ENCODE measurements at places on chromosomes 7 and 10. TPM values are rescaled to one million over a fixed set of nuclear protein-coding genes. Genes with fewer than 3 reads are reported as not detected.
A peak's percentile ranks its signal among the peaks of the same experiment; 100 is the strongest.

DNA sequence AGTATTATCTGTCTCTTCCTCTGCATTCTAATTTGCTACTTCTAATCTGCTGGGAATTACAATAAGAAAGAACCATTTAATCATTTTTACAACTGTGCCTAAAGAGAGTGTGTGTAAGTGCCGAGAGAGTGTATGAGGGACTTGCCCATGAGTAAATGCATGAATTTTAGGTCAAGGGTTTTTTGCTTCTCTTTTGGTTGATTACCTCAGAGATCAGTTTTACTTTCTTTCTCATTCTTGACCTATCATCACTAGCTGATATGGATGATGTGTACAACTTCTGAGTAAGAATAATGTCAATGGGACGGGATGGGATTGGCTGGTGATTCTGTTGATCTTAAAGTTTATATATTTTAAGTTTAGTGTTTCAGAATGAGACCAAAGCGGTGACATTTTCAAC is 47.8 kb downstream of the IKZF1 start:
- H3K27ac ChIP-seq = peak overlapping the region; percentile 95
- peaks cover 50% of the 10 kb centered on the region for H3K36me3 ChIP-seq
- peaks cover 77% of the 10 kb centered on the region for H3K4me1 ChIP-seq
- peak; percentile 86 for DNase-seq

DNA sequence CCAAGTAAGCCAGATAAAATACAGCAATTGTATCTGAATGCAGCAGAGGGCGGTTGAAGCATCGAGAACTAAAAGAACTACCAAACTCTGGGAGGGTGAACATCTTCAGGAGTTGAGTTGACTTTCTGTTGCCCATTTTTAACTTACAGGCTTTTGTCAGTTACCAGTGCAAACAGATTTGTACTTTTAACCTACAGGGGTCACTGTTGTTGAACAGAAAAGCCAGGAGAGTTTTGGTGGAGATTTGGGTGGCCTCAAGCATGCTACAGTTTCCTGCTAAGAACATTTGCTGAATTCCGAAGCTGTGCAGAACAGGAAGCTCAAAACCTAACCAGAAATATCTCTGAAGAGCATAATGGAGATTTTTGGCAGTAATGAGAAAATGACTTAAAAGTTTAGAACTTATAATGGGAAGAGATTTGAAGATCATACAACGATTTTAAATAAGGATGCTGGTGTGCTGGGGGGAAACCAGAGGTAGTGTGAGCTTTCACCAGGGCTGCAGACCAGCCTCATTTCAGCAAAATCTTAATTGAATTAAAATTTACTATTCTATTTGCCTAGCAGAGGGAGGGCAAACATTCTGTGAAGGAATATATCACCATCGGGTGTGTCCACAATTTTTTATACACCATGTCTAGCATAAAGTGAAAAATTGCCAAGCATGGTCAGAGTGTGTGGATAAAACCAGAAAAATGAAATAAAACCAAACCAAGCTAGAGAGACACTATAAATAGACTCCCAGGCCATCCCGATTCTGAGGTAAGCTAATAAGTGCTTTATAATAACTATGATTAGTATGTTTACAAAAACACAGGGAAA is 208.6 kb upstream of the CCDC6 start:
- H3K4me3 ChIP-seq = no peak overlapping the region
- no peaks in the 10 kb centered on the region for H3K36me3 ChIP-seq
- DNase-seq = peak; percentile 48
- H3K27ac ChIP-seq = no peak overlapping the region
- H3K27me3 ChIP-seq = no peaks in the 10 kb centered on the region

- DNase-seq = no peak
- H3K36me3 ChIP-seq = no peaks in the 10 kb centered on the region
- H3K4me1 ChIP-seq = no peaks in the 10 kb centered on the region
- peaks cover 3% of the 10 kb centered on the region for H3K27me3 ChIP-seq
These were observed 7.7 kb upstream of the ING3 start for GRCh38 chr7:120942861-120943260.

DNA sequence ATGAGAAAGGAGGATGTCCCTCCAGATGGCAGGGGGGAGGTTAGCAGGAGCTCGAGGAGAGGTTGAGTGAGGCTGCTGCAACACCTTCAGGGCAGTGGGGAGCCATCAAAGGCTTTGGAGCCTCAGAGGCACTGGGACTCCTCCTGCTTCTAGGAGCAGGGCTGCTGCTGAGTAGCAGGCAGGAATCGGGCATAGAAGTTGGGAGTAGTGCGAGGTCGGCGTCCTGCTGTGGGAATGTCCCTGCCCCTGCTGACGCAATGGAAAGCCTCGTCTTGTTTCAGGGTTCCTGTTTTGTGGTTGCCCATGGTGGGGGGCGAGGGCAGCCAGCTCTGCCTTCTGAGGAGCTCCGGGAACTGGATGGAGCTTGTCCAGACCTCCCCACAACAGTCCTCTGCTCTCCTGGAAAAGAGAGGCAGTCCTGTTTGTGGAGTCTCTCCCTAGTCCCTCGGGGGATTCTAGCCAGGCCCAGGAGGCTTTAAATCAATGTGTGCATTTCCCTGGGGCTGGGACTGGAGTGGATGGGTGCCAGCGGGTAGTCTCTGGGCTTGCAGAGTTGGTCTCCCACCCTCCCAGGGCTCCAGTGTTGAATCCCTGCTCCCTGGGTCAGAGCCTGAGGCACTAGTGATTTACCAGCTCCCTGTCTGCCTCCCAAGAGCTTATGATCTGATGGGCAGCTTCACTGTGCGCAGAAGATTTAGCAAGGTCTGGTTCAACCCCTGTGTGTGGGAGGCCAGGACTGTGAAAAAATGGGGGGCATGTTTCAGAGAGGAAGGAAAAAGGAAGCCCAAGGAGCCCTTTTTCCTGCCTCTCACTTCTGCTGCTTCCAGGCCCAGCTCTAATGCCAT is 98.7 kb upstream of the PPIF start:
- H3K4me1 ChIP-seq = peaks cover 96% of the 10 kb centered on the region
- H3K36me3 ChIP-seq = no peaks in the 10 kb centered on the region
- H3K27me3 ChIP-seq = no peaks in the 10 kb centered on the region
- H3K27ac ChIP-seq = peak overlapping the region; percentile 78
- no peak overlapping the region for H3K4me3 ChIP-seq
- peak; percentile 59 for DNase-seq

- H3K4me3 ChIP-seq = peak overlapping the region; percentile 42
- peaks cover 70% of the 10 kb centered on the region for H3K27me3 ChIP-seq
- peaks cover 87% of the 10 kb centered on the region for H3K4me1 ChIP-seq
- H3K27ac ChIP-seq = peak overlapping the region; percentile 37
- H3K36me3 ChIP-seq = no peaks in the 10 kb centered on the region
These were observed 528 bp upstream of the TNRC18 start for GRCh38 chr7:5423976-5424748.

DNA sequence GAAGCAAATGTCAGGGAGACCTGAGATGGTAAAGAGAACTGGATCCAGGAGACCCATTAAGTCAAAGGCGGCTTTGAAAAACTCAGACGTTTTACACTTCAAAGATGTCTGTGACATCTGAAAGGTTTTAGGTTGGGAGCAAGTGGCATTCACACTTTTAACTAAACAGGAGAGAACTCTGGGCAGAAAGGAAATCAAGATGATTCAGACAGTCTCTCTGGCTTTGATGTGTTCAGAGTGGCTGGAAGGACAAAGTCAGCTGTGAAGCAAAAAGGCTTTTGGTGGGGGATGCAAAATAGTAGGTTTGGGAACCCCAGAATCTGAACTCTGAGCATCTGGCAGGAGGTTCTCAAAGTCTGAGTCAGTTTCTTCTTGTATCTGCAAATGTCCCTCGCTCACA is 66.6 kb downstream of the PRKCQ start:
- H3K36me3 ChIP-seq = peaks cover 46% of the 10 kb centered on the region
- H3K4me3 ChIP-seq = no peak overlapping the region
- peak overlapping the region; percentile 43 for H3K27ac ChIP-seq
- no peaks in the 10 kb centered on the region for H3K27me3 ChIP-seq

- no peak overlapping the region for H3K4me3 ChIP-seq
- H3K4me1 ChIP-seq = no peaks in the 10 kb centered on the region
- no peak for DNase-seq
- no peaks in the 10 kb centered on the region for H3K36me3 ChIP-seq
- no peak overlapping the region for H3K27ac ChIP-seq
- H3K27me3 ChIP-seq = no peaks in the 10 kb centered on the region
These were observed 146.3 kb downstream of the TRIL start for GRCh38 chr7:28811701-28812430.

- H3K4me3 ChIP-seq = no peak overlapping the region
- no peaks in the 10 kb centered on the region for H3K36me3 ChIP-seq
- no peaks in the 10 kb centered on the region for H3K27me3 ChIP-seq
- no peak for DNase-seq
These were observed 360.3 kb upstream of the C7orf33 start for GRCh38 chr7:148230296-148230695.

- no peaks in the 10 kb centered on the region for H3K4me1 ChIP-seq
- no peaks in the 10 kb centered on the region for H3K36me3 ChIP-seq
- H3K27me3 ChIP-seq = no peaks in the 10 kb centered on the region
- no peak overlapping the region for H3K4me3 ChIP-seq
- no peak for DNase-seq
- no peak overlapping the region for H3K27ac ChIP-seq
These were observed 8.9 kb upstream of the MAGI2 start for GRCh38 chr7:79462390-79462789.

GRCh38 chr10:86795353-86795752 is 38.9 kb downstream of the BMPR1A start:
- H3K4me1 ChIP-seq = no peaks in the 10 kb centered on the region
- H3K27ac ChIP-seq = no peak overlapping the region
- H3K4me3 ChIP-seq = no peak overlapping the region
- DNase-seq = no peak

DNA sequence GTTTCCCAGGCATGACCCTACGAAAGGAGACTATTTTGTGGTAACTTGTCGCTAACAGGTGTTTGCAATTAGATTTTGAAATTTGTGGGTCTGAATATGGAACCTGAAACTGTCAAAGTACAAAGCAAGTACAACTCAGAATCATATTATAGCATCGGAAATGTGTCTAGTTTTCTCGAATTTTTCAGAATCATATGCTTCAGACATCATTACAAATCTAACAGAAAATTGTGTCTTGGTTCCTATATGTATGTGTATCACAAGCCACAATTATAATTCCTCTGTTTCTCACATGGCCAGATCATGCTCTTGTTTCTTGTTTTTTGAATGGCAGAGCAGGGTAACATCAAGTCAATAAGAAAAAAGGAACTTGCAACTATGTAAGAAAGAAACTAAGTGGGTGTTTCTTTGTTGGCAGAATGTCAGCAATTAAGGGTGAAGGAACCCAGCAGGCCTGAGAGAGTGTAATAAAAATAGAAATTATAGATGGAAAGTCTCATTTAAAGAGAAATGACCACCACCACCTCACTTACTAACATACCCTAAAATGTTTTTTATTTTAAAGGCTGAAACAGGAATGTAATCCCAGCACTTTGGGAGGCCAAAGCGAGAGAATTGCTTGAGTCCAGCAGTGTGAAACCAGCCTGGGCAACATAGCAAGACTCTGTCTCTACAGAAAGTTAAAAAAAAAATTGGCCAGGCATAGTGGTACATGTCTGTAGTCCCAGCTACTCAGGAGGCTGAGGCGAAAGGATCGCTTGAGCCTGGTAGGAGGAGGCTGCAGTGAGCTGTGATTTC is 51.3 kb downstream of the PRTFDC1 start:
- DNase-seq = no peak
- peak overlapping the region; percentile 3 for H3K27ac ChIP-seq
- H3K4me3 ChIP-seq = no peak overlapping the region
- H3K36me3 ChIP-seq = no peaks in the 10 kb centered on the region

- peaks cover 2% of the 10 kb centered on the region for H3K4me1 ChIP-seq
- H3K27ac ChIP-seq = no peak overlapping the region
- H3K4me3 ChIP-seq = no peak overlapping the region
- DNase-seq = no peak
- no peaks in the 10 kb centered on the region for H3K36me3 ChIP-seq
These were observed 308.7 kb downstream of the DNAJB6 start for GRCh38 chr7:157645539-157645938.

GRCh38 chr7:11604505-11604904 is 227.5 kb downstream of the THSD7A start:
- no peaks in the 10 kb centered on the region for H3K36me3 ChIP-seq
- H3K4me3 ChIP-seq = no peak overlapping the region
- H3K27me3 ChIP-seq = no peaks in the 10 kb centered on the region
- no peak for DNase-seq
- H3K4me1 ChIP-seq = no peaks in the 10 kb centered on the region

GRCh38 chr10:2839081-2839725 is 228.1 kb upstream of the PFKP start:
- H3K27ac ChIP-seq = no peak overlapping the region
- H3K27me3 ChIP-seq = no peaks in the 10 kb centered on the region
- H3K36me3 ChIP-seq = no peaks in the 10 kb centered on the region
- no peaks in the 10 kb centered on the region for H3K4me1 ChIP-seq

DNA sequence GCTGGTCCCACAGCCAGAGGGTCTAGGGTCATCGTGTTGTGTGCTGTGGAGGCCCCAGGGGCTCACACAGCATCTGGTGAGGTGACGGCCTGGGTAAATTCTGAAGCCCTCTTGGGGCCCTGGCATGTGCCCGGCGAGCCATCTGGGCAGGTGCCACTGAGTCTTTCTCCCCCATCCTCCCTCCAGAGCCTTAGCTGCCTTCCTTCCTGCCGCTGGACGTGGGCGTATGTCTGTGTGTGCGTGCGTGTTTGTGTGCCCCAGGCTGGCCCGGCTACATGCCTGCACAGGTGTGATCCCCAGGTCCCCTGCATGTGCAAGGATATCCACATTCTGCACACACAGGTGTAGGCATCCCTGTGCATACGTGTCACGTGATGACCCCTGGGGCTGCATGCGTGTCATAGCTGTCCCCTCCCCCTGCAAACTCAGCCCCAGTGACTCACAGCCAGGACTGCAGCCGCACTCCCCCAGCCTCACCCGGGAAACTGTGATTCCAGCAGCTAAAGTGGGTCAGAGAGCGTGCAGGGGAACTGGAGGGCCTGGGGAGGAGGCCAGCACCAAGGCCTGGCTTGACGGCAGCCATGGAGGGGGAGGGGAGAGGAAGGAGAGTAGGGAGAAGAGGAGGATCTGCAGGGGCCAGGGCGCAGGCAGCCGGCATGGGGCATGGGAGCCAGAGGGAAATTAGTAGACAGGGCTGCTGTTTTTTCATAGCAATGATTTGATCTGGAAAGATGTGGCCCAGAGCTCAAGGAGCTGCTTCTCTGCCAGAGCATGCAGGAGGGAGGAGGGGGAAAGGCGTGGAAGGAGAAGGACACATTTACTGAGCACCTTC is 46.4 kb downstream of the ELFN1 start:
- H3K27ac ChIP-seq = no peak overlapping the region
- H3K27me3 ChIP-seq = no peaks in the 10 kb centered on the region
- no peaks in the 10 kb centered on the region for H3K4me1 ChIP-seq
- no peak for DNase-seq
- no peaks in the 10 kb centered on the region for H3K36me3 ChIP-seq

- no peaks in the 10 kb centered on the region for H3K4me1 ChIP-seq
- no peak for DNase-seq
- H3K27me3 ChIP-seq = peaks cover 1% of the 10 kb centered on the region
These were observed 6.8 kb downstream of the DLG5 start for GRCh38 chr10:77919713-77920108.

Gene NCOA4
- 103 TPM for total RNA-seq

Gene IKZF1
- total RNA-seq = 350 TPM

Gene ANXA8
- not detected for total RNA-seq

Gene CLRN3
- total RNA-seq = not detected

Gene RARRES2
- total RNA-seq = not detected
